Sigmoid colon (tissue), 7 donors: ENCODE measurements at places on chromosomes 2 and 18.

GRCh38 chr2:223599640-223600380, 2.4 kb downstream of the SCG2 start:
- no peak for DNase-seq

DNA sequence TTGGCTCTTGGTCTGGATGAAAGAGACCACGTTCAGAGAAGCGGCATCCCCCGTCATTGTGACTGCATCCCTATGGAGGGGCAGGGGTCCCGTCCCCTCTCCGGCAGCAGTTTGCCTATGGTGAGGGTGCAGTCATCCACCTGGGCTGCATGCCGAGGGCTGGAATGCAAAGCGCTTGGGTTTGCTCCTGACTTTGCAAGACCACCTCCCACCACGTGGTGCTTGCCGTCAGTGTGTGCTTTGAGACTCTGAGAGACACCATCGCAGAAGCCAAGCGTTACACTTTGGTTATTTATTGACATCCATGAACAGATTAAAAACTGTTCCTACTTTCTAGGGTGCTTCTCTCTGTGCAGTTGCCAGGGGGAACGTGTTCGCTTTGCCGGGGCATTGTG, 59.5 kb downstream of the SH3RF3 start:
- peak; percentile 57 for DNase-seq

DNA sequence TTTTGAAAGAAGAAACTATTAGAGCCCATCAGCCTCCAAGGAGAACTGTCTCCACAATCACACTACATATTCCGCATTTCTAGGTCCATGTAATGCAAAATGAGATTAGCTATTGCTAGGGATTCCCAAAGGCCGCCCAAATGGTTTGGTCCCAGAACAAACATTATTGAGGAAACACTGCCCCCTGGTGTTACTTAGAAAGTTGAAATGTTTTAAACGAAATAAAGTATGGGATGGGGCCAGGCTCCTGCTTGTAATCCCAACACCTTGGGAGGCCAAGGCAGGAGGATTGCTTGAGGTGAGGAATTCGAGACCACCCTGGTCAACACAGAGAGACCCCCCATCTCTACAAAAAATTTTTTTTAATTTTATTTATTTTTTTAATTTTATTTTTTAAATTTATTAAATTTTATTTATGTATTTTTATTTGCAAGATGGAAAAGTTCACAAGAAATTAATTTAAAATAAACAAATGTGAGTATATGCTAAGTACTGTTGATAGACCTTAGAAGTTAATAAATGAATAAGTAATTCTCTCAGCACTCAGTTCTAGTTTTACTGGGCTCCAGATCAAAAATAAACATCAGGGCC, 5.5 kb downstream of the NHEJ1 start:
- no peak for DNase-seq

DNA sequence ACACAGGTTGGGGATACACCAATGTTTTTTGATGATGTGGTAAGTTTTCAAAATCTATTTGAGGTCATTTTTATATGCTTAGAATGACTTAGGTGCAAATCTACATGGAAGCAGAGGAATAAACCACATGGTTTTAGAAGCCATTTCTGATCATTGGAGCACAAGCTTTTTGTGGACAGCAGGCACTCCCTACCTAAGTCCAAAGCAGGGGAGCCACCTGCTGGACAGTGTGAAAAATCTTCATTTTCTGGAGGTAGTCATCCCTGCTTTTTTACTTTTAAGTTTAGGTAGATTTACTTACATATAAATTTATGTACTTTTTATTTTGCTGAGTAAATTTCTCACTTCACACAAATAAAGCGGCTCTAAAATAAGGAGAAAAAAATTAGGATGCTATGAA, 323.2 kb downstream of the PLCL1 start:
- no peak for DNase-seq

- no peak for DNase-seq
Observed at GRCh38 chr2:224369028-224369632, 32.8 kb downstream of the FAM124B start.

DNA sequence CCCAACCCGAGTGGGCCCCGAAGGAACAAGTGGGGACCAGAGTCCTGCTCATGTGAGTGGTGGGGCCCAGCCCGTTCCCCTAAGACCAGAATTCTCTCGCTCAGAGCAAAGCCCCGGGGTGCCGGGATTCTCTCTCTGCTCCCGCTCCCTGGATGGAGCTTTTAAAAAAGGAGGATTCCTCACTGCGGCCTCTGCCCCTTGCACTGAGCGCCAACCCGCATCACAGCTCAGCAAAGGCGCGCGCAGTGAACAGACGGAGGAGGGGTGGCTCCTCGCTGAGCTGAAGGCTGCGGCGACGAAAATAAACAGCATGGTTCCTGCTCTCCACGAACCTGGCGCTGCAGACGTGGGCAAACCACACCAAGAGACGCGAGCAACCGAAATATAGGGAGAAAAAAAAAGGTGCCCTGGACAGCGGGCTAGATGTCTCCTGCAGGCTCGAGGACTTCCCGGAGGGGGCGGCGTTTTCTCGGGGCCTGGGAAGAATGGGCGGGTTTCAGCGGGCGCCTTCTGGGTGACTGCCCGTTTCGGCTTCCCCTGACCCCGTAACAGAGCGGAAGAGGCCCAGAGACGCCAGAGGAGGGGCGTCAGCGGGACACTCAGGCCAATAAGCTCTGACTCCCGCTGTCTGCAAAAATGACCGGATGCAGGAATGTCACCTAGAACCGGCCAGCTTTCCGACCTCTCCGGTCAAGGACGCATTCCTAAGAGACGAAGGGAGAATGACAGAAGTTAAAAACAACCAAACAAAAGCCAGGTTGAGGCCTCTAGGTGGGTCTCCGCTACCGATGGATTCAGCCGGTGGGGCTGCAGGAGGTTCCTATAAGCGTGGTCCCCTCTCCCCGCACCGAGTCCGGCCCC, 819 bp upstream of the KLF11 start:
- peak; percentile 96 for DNase-seq

DNA sequence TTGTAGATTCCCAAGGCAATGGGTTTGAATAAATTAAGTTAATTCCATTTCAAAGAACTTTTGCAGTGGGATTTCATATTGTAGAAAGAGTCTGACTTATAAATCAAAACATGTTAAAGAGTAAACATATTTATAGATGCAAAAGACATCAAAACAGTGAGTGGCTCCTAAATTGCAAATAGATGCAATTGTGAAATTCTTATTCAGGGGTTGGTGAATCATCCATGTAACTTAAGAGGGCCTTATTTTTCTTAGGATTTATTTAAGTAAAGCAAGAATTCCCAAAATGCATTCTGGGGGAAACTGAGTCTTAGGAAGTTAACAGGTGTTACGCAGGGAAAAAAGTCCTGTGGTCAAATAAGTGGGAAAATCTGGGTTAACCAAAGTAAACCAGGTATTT, 11.3 kb downstream of the TANC1 start:
- DNase-seq, result no peak

GRCh38 chr2:168641636-168642035, 160.8 kb upstream of the NOSTRIN start:
- no peak for DNase-seq

DNA sequence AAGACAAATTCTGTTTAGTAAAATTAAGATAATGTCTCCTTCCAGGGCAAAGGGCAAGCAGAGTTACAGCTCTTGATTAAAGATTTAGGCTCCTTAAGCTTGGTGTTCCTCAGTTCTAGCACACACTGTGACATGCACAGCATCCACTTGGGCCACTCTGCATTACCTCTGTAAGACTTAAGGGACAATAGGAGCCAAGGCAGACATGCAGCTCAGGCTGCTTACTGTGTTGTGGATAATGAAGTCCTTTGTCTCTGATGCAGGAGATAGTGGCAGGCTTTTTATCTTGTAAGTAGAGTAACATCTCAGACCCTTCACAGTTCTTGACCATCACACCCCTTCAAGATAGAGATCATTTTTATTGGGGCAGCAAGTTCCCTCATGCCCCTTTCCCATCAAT, 31.2 kb downstream of the RBM45 start:
- DNase-seq, result no peak

DNA sequence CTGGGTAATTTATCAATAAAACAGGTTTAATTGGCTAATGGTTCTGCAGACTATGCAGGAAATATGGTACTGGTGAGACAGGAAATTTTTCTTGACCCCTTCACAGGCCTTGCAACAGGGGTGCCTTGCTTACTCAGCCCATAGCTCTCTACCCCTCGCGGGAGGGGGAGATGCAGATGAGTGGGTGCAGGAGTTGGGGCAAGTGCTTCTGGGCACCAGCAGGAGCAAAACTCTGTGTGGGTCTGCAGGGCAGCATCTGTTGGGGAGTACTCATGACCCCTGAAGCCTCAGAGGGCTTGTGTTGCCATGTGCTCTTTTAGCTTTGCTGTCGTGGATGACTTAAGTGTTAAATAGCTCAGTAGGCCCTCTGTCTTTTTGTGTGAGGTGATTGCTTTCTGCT, 48.6 kb downstream of the GULP1 start:
- no peak for DNase-seq

- DNase-seq, result no peak
Observed at GRCh38 chr18:64444819-64445218, 295.9 kb upstream of the LINC00305 start.
